Esophagus (tissue), 2 donors: ENCODE measurements at places on chromosomes 11 and 22. TPM values are rescaled to one million over a fixed set of nuclear protein-coding genes. Genes with fewer than 3 reads are reported as not detected.

Gene GLB1L2
- polyA plus RNA-seq = 2.4 TPM

Gene BTBD18
- polyA plus RNA-seq = 0.02 TPM

Gene HPX
- 0.26 TPM for polyA plus RNA-seq

Gene NAP1L4
- 68.6 TPM for polyA plus RNA-seq

Gene LIF
- polyA plus RNA-seq = 1.0 TPM

Gene CCDC88B
- polyA plus RNA-seq = 11.2 TPM

Gene OR2D2
- polyA plus RNA-seq = not detected

Gene OR51B5
- not detected for polyA plus RNA-seq

Gene MRGPRE
- not detected for polyA plus RNA-seq

Gene OVOL1
- polyA plus RNA-seq = 49.9 TPM

Gene CRYBB2
- polyA plus RNA-seq = 0.18 TPM

Gene CCDC116
- polyA plus RNA-seq = 0.61 TPM

Gene LRRC10B
- 0.04 TPM for polyA plus RNA-seq

Gene PHETA2
- 6.1 TPM for polyA plus RNA-seq

Gene SCGB1C1
- polyA plus RNA-seq = not detected

Gene HMGXB4
- 6.8 TPM for polyA plus RNA-seq

Gene TRIM29
- polyA plus RNA-seq = 943 TPM

Gene MUC15
- polyA plus RNA-seq = 15.0 TPM

Gene GRM5
- polyA plus RNA-seq = 0.02 TPM

Gene OR6A2
- not detected for polyA plus RNA-seq
